Chondrocyte (in vitro differentiated cells): ENCODE measurements at places on chromosomes 3 and 15.

DNA sequence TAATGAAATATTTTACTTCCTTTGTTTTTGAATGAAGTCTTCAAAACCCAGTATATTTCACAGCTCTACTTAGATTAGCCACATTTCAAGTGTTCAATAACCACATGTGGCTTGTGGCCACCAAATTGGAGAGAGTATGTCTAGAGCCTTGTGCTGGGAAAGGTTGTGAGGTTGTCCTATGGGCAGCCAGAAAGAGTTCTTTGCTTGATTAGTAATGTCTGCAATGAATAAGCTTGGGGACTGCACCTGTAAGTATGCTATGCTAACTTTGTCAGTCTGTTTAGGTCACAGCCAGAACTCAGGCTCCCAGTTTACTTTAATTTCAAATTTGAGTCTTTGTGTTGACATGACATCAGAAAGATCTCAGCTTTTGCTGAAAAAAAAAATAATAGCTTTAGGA, 294.9 kb upstream of the SOX14 start:
- DNase-seq: no peak

DNA sequence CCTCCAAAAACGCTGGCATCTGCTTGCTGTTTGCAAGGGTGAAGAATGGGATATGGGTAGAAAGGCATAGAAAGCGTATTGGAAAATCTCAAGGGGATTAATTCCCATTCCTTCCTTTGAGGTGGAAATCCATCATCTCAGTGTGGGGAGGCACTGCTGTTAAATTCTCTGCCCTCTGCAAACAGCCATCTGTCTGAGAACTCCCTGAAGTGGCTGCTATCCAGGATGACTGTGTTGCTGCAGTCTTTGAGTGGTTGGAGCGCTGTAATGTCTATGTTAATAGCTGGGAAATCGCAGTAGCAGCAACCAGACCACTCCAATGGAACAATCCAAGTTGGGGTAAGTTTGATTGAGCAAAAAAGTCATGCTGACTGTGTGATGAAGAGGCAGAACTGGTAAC, 625.9 kb downstream of the NLGN1 start:
- DNase-seq: no peak

DNA sequence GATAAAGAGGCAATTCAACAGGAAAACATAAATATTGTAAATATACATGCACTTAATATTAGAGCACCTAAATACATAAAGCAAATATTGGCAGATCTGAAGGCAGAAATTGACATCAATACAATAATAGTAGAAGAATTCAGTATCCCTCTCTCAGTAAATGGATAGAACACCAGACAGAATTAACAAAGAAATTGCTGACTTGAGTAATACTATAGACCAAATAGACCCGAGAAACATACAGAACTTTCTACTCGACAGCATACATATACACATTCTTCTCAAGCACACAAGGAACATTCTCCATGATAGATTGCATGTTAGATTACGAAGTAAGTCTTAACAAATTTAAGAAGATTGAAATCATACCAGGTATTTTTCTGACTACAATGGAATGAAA, 50.2 kb downstream of the OXSM start:
- no peak for DNase-seq

- DNase-seq: no peak
These were observed 472.5 kb upstream of the SGO1 start for GRCh38 chr3:20658491-20658890.

DNA sequence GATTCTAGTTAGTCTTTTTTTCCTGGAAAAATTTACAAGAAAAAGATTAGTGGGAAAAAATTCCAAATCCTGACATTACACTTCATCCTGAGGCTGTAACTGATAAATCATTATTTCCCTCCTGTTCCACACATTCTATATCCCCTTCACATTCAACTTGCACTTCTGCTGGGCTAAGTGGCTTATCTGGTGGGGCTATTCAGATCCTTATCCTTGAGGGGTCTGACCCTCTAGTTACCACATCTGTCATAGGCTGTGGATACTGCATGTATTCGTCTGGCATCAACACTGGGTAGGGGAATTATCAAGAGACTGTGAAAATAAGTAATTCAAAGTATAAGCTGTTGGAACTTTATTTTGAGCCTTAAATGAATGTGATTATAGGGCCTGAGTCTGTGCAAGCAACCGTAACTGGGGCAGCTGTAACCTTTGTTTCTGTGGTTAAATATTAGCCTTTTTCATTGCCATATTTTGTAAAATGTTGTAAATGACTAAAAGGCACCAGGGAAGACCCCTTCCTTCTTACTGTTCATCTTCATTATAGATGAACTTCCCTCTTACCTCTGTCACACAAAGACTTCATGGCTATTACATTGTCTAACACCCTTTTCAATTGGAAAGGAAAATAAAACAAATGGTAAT, 28.0 kb upstream of the TEX9 start:
- DNase-seq: no peak

DNA sequence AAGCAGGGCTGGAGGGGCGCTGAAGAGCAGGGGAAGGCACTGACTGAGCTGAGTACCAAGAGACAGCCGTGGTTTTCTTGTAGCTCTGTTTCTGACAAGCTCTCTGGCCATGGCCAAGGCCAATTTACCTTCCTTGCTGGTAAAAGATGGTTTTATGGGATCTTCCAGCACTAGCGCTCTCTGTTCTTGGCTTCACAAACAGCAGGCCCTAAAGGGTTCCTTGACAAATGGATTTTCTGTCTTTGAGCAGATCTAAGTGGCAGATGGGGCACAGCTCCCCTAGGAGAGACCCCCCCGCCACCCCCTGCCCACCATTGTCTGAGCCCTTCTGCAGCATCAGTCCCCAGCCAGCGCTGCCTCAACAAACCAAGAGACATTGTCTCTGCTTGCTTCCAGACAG, 66.6 kb downstream of the GAP43 start:
- no peak for DNase-seq

DNA sequence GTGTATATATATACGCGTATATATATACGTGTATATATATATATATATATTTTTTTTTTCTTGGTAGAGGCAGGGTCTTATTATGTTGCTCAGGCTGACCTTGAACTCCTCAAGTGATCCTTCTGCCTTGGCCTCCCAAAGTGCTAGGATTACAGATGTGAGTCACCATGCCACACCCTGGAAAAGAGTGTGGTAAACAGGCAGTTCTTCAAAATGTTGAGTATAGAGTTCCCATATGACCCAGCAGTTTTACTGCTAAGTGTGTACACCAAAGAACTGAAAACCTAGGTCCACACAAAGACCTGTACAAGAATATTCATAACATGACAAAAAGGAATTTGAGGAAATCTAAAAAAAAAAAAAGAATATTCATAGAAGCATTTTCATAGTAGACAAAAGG, 71.8 kb upstream of the GCNT3 start:
- no peak for DNase-seq

DNA sequence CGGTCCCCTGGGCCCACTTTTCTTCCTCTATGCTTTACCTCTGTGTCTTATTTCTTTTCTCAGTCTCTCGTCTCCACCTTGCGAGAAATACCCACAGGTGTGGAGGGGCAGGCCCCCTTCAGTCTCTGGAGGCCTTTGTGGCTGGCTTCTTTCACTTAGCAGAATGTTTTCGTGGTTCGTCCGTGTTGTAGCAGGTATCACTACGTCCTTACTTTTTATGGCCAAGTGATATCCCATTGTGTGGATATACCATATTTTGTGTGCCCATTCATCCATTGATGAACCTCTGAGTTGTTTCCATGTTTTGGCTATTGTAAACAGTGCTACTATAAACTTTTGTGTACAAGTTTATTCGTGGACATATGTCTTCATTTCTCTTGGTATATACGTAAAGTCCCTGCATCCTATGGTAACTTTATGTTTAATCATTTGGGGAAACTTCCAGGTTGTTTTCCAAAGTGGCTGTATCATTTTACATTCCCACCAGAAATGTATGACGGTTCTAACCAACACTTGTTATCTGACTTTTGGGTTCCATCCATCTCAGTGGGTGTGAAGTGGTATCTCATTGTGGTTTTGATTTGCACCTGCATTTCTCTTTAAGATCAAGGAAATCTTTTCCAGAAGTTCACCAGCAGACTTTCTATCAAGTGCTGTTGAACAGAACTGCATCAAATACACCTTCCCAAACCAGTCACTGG, 5.6 kb downstream of the PIGZ start:
- no peak for DNase-seq

DNA sequence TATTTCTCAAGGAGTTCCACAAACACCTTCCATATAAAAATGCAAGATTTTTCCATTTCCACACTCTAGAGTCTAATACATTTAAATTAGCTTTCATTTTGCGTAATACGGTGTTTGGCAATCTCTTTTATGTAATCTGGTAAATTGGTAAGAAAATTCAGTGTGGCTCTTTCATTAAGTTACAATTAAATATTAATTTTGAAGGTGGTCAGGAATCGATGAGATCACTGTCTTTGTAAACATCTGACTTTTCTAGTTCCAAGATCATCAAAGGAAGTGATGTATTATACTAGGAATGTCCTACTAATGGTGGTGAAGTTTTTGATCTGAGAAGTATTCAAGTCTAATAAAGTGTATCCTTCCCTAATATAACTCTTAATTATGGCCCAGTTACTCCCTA, 1.1 kb upstream of the UTS2B start:
- no peak for DNase-seq

- no peak for DNase-seq
These were observed 87.3 kb upstream of the ROPN1 start for GRCh38 chr3:124078953-124079911.

DNA sequence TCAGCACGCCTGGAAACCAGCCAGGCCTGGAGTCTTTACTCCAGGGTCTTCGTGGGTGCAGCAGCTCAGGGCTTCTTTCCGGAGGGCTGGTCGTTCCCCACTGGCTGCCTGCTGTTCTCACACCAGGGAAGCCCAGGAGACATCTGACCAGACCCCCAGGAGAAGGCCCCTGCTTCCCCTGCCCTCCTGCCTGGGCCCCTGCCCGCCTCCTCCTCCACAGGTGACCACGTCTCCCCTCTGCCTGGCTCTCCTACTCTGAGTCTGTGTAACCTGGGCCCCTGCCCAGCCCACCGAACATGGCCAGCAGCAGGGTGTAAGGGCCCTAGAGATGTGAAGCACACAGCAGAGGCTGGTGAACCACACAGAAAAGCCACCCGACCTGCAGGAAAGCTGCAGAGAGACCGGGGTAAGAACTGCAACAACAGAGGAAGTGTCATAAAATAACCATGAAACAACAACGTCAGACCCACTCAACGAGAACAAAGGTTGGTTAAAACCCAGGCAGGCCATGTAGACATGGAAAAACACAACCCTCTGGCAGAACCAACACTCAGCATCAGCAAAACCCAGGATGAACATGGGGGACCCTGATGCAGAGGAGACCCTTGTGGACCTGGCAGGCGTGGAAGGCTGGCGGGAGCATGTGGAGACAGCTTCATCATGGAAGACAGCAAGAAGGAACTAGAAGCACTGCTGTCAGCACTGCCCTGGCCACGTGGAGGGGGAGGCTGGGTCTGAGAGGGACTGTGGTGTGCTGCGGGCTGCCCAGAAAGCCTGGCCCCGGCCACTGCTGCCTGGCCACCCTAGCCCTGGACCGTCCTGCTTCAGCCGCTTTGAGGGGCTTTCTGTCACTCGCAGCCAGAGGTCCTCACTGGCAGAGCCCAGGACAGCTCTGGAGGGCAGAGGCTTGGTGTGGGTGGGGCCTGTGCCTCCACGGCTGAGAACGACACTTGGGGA, 20.4 kb downstream of the UROC1 start:
- DNase-seq: no peak

GRCh38 chr15:69554279-69554961, 101.8 kb downstream of the RPLP1 start:
- no peak for DNase-seq

- DNase-seq: no peak
These were observed 132.7 kb upstream of the TPRG1 start for GRCh38 chr3:189038773-189039745.

DNA sequence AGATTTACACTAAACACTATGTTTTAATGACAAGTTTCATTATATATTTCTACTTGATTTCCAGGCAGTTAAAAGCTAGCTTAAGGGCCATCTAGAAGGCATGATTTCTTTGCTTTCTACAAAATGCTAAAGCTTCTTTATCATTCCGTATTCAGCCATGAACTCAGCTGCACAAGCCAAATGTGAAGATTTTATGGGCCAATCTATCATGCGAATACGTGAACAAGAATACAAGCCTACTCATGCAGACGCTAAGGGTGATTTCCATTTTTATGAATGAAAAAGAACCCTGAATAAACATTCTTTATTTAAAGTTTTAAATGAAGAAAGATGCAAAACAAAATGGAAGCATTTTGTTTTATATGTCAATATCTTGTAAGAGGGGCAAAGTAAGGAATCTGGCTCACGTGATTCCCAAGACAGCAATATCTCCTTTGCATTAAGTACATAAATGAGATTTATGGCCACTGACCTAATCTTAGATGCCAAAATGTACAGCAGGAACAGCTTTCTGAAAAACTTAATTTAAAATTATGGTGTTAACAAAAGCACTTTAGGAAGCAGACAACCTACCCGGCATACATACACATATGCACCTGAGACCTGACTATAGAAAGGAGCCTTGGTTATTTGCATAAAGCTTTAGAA, 215.8 kb downstream of the DPH6 start:
- DNase-seq: no peak

GRCh38 chr3:10594915-10595314, 89.5 kb upstream of the ATP2B2 start:
- no peak for DNase-seq

DNA sequence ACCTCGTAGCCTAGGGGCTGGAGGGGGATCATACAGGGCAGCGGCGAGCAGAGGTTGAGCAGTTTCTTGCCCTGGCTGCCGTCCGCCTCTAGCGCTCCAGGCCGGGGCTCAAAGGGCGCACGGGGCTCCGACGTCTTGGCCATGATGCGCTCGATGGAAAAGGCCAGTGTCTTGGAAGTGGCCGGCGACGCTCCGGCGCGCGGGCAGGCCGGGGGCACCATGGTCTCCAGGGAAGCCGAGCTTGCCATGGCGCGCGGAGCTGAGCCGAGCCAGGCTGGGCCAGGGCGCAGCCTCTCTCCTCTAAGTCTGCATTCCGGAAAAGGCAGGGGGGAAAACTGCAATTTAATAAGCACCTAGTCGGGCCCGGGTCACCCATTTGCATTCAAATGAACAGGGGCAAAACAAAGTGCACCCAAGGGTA, 719 bp downstream of the FEZF2 start:
- DNase-seq: no peak

GRCh38 chr3:20648294-20648693, 462.3 kb upstream of the SGO1 start:
- no peak for DNase-seq

DNA sequence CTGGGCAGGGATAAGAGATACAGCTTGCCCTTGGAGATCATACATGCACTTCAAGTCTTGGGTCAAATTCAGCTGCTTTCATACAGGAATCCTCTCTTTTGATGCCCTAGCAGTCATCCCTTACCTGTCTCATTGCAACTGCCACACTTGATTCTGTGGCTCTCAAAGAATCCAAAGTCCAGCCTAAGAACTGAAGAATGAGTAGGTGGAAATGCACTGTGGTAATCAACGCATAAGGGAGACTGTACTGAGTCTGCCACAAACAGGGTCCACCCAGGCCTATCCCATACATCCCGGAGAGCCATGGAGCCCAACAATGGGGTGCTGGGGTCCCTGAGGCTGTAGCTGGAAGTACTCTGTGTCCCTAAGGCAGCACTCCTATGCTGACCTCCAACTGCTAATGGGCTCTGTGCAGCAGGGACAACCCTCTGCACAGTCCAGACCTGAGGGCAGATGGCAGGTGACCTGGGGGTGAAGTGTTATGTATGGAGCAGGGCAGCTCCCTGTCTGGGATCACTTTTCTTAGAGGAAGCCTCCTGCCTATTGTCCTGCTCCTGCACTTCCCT, 1.7 kb upstream of the VPS18 start:
- DNase-seq: no peak
